ENCODE measurements at places on chromosomes 4 and X. TPM values are rescaled to one million over a fixed set of nuclear protein-coding genes. Genes with fewer than 3 reads are reported as not detected.

The PRKX gene
- total RNA-seq, result 28.9 TPM

The RBPJ gene
- 117 TPM for total RNA-seq

The ENPP6 gene
- 24.6 TPM for total RNA-seq

The VBP1 gene
- 30.9 TPM for total RNA-seq

The GASK1B gene
- 100 TPM for total RNA-seq

The SYTL4 gene
- total RNA-seq, result 18.0 TPM

The TBC1D8B gene
- total RNA-seq, result 12.2 TPM

The LRAT gene
- total RNA-seq, result 4.1 TPM

The EMCN gene
- 58.5 TPM for total RNA-seq

The PFKFB1 gene
- 2.2 TPM for total RNA-seq

The SULT1E1 gene
- not detected for total RNA-seq

The SCML1 gene
- total RNA-seq, result 17.8 TPM

The ANAPC4 gene
- total RNA-seq, result 41.7 TPM

The GYG2 gene
- total RNA-seq, result 10.9 TPM

The PNMA6A gene
- 4.9 TPM for total RNA-seq

The CPZ gene
- total RNA-seq, result 7.0 TPM

The RPL34 gene
- 980 TPM for total RNA-seq

The SMIM43 gene
- total RNA-seq, result 3.7 TPM

The C4orf54 gene
- not detected for total RNA-seq

The UGT2B7 gene
- total RNA-seq, result not detected

The MAGEB16 gene
- total RNA-seq, result not detected

The TMEM187 gene
- 10.3 TPM for total RNA-seq

The GNL3L gene
- 27.7 TPM for total RNA-seq

The FAM149A gene
- 17.2 TPM for total RNA-seq

The ADGRG4 gene
- total RNA-seq, result 0.18 TPM

The KIT gene
- total RNA-seq, result 4.9 TPM

The PROM1 gene
- total RNA-seq, result 0.40 TPM

The RGN gene
- total RNA-seq, result 6.0 TPM

The GPR82 gene
- total RNA-seq, result 0.09 TPM

The FABP2 gene
- total RNA-seq, result not detected

All from sciatic nerve (tissue), 2 donors.